ENCODE measurements at places on chromosomes 2 and 18. TPM values are rescaled to one million over a fixed set of nuclear protein-coding genes. Genes with fewer than 3 reads are reported as not detected.

- peak; percentile 85 for DNase-seq
These were observed 54.5 kb downstream of the SIGLEC15 start for GRCh38 chr18:45879681-45880655.

- DNase-seq = no peak
These were observed 129.3 kb downstream of the RDH14 start for GRCh38 chr2:18430996-18431748.

Gene COL4A4
- total RNA-seq = 0.05 TPM

DNA sequence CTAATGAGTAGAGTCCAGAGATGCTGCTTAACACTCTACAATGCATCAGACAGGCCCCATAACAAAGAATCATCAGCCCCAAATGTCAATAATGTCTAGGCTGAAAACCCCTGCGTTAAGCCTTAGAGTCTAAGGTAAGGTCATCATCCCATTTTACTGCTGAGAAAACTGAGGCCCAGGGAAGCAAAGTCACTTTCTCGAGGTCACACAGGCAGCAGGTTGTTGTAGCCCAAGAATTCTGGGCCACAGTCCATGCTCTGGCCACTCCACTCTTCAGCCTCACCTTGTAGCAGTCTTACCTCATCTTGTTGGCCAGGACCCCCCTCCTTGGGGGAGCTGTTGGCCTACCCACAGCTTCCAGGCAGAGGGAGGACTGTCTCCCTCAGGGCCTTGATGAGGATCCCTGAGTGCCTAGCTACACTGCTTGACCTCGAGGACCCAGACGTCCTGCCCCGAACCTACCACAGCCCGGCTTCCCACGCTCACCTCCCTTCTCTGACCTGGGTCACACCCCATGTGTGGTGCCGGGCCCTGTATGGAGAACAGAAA, 54.4 kb downstream of the SMAD7 start:
- no peak for DNase-seq

Gene SGPP2
- 2.1 TPM for total RNA-seq

DNA sequence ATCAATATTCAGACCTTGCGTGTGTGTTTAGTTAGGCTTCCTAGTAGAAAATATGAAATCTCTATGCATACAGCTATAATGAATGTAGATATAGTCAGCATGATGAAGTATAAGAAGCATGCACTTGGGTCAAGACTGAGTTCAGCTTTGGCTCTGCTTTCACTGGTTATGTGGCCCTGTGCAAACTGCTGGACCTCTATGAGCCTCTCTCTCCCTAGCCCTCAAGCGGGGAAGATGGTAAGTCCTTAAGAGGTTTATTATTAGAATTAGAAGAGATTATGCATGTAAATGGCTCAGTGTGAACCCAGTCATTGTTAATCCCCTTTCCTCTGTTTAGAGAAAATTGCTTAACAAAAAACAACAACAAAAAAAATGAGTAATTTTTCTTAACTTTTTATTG, 178.8 kb upstream of the NXPH2 start:
- no peak for DNase-seq

DNA sequence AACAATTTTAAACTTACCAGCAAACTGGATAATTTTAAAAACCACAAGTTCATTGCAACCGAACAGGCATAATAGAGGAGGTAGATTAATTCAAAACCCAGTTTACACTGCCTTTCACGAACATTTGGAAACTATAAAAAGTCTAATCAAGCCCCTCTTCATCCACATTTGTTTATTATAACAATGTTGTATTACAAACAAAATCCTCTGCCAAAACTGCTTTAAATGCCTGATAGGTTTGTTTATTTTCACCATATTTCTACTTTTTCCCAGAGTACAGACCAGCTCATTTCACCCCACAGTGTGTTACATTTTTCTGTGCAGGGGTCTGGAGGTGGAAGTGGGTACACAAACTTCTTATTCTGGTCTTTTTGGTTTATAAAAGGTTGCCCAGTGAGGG, 184.2 kb downstream of the OSR1 start:
- no peak for DNase-seq

GRCh38 chr18:38957736-38958135, 1392.1 kb upstream of the CELF4 start:
- no peak for DNase-seq

GRCh38 chr2:105796131-105796638, 51.5 kb downstream of the NCK2 start:
- no peak for DNase-seq

- no peak for DNase-seq
These were observed 542 bp upstream of the RNF103 start for GRCh38 chr2:86624267-86624547.

DNA sequence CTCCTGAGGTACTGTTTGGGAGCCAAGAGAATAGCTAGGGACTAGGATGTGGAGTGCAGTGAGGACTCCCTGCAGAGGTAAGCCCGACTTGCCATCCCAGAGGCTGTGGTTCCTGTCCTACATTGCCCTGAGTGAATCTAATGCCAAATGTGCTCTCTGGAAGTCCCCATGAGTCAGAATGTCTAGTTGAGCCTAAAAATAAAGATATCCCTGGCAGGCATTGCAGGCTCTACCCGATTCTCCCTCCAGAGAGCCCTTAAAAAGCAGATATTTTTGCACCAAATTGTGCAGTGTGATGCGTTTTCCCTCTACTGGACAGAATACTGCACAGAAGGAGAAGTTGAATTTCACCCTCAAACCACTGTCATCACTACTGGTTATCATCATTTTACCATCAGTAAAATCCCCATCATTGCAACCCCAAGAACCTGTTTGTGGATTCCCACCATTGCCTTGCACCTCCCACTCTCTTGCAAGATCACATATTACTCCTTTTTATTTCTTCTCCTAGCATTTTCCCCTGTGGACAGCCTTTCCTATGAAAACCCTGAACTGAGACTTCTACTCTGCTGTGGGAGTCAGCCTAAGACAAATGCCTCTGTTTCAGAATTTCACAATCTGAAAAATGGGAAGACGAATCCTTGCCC, 98.0 kb downstream of the MARCHF4 start:
- no peak for DNase-seq

DNA sequence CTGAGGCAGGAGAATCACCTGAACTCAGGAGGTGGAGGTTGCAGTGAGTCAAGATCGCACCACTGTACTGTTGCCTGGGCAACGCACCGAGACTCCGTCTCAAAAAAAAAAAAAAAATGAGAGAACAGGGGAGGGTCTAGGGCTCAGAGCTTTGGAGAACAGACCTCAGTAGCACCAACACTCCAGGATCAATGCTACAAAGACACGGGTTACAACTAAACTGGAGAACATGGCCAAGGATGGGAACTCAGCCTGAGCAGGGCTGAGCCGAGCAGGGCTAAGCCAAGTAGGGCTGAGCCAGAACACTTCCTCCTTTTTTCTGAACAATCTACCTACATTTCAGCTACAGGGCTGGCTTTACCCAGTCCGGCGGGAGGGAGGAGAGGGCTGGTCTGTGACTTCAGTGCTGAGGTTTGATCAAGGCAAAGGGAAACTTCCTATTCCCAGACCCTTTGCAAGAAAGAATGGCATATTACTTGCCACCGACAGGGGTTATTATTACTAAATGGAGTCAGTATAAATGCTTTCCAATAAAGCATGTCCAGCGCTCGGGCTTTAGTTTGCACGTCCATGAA, 2.9 kb upstream of the CASP8 start:
- DNase-seq = no peak

Gene PKP4
- 25.0 TPM for total RNA-seq

Gene FBXO48
- 0.81 TPM for total RNA-seq

GRCh38 chr2:149926149-149926548, 338.6 kb upstream of the MMADHC start:
- DNase-seq = no peak

- no peak for DNase-seq
These were observed 7.8 kb downstream of the RAB11FIP5 start for GRCh38 chr2:73104933-73105332.

Gene PRSS56
- not detected for total RNA-seq

Gene LIPT1
- total RNA-seq = 4.3 TPM

Gene DSC3
- total RNA-seq = 0.47 TPM

Gene ANO7
- total RNA-seq = 2.6 TPM

Gene FOXD4L1
- total RNA-seq = 0.44 TPM

Gene GPBAR1
- total RNA-seq = 1.6 TPM

Gene ALPP
- total RNA-seq = 0.34 TPM

Gene CAVIN2
- total RNA-seq = not detected

- no peak for DNase-seq
These were observed 314.4 kb upstream of the NT5C1B start for GRCh38 chr2:18903750-18904149.

- DNase-seq = no peak
These were observed 59.4 kb downstream of the RHOB start for GRCh38 chr2:20506201-20506685.

DNA sequence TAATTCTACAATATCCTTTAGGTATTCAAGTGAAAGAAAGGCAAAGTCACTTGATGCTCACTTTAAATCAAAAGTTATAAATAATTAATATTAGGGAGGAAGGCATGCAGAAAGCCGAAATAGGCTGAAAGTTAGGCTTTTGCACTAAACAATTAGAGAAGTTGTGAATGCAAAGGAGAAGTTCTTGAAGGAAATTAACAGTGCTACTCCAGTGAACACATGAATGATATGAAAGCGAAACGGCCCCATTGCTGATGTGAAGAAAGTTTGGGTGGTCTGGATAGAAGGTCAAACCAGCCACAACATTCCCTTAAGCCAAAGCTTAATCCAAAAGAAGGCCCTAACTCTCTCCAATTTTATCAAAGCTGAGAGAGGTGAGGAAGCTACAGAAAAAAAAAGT, 103.1 kb upstream of the CXCR4 start:
- DNase-seq = no peak

DNA sequence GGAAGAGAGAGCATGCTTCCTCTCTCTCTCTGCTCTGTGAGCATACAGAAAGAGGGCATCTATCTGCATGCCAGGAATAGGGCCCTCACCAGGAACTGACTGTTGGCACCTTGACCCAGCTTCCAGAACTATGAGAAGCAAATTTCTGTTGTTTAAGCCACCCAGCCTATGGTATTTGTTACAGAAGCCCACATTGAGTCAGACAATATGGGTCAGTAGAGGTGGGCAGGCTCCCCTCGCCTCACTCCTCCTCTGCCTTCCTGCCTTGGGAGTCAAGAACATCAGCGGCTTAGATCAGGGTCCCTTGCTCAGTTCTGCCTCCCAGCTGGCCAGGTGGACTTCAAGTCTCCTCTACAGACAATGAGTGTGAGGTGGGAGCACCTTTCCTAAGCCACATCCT, 92.3 kb downstream of the COPS8 start:
- DNase-seq = no peak

- no peak for DNase-seq
These were observed 22.9 kb downstream of the RTTN start for GRCh38 chr18:70182548-70182947.

DNA sequence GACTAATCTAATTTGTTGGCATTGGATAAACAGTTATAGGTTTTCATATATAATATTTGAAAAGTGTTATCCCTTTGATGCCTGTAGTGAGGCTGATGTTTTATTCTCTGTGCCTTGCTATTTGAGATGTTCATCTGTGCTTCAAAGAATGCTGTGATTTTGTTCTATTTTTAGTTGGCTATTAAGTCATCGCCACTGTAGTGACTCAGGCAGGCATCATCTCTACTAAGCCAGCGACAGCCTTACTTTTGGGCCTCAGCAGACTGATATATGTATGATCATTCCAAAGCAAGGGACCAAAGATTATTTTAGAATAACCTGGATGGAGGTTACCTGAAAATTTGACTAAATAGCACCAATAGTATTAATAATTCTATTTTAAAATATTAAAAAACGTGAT, 1674.5 kb upstream of the NXPH2 start:
- no peak for DNase-seq

Gene EML6
- 0.91 TPM for total RNA-seq

- DNase-seq = no peak
These were observed at the start of gene C2orf74 for GRCh38 chr2:61161888-61162287. TSS of gene C2orf74 (plus strand) at chr2:61162188. CDS start at chr2:61162515, 327 bp downstream.

Gene LYPD1
- total RNA-seq = 1.1 TPM
